Bronchial smooth muscle cell (primary cell): ENCODE measurements at places on chromosomes 2 and 18. TPM values are rescaled to one million over a fixed set of nuclear protein-coding genes. Genes with fewer than 3 reads are reported as not detected.

The NYAP2 gene
- total RNA-seq, result not detected in 2 replicates

The ASPRV1 gene
- total RNA-seq, result 0.32 and 0.43 TPM in 2 replicates

The ANKRD30B gene
- under 0.01 TPM in 1 of 2 replicates, not detected in the other for total RNA-seq

The ANTXR1 gene
- total RNA-seq, result 29.9 and 31.8 TPM in 2 replicates

The RAPGEF4 gene
- total RNA-seq, result 0.79 and 1.9 TPM in 2 replicates

The MOCOS gene
- 2.2 and 4.3 TPM in 2 replicates for total RNA-seq

The DPP4 gene
- total RNA-seq, result 41.4 and 48.4 TPM in 2 replicates

The VIT gene
- total RNA-seq, result 1.3 and 10.0 TPM in 2 replicates

The FSHR gene
- under 0.01 TPM in 1 of 2 replicates, not detected in the other for total RNA-seq

The HTR2B gene
- total RNA-seq, result 11.7 and 13.4 TPM in 2 replicates

The GPR17 gene
- not detected in 2 replicates for total RNA-seq

The KIF5C gene
- 0.16 and 0.26 TPM in 2 replicates for total RNA-seq

The G6PC2 gene
- not detected in 2 replicates for total RNA-seq

The RASGRP3 gene
- 0.60 and 0.63 TPM in 2 replicates for total RNA-seq

The LCLAT1 gene
- 7.7 and 8.1 TPM in 2 replicates for total RNA-seq

The PECR gene
- total RNA-seq, result 15.4 and 15.8 TPM in 2 replicates

The ZEB2 gene
- total RNA-seq, result 38.0 and 84.7 TPM in 2 replicates

The LYPD1 gene
- 0.26 and 1.7 TPM in 2 replicates for total RNA-seq

The UGT1A8 gene
- total RNA-seq, result not detected in 2 replicates

The FLACC1 gene
- total RNA-seq, result 0.43 and 1.3 TPM in 2 replicates

The MTX2 gene
- total RNA-seq, result 16.6 and 16.9 TPM in 2 replicates

The PSMA8 gene
- total RNA-seq, result not detected in 2 replicates

The MYO5B gene
- total RNA-seq, result under 0.01 and 0.17 TPM in 2 replicates

The CCDC102B gene
- total RNA-seq, result 5.3 and 15.0 TPM in 2 replicates

The UGP2 gene
- 36.1 and 78.3 TPM in 2 replicates for total RNA-seq

The AMER3 gene
- under 0.01 TPM in 1 of 2 replicates, not detected in the other for total RNA-seq

The CLASP1 gene
- total RNA-seq, result 23.3 and 24.8 TPM in 2 replicates

The TFCP2L1 gene
- not detected in 2 replicates for total RNA-seq

The PTPN4 gene
- 16.4 and 21.6 TPM in 2 replicates for total RNA-seq

The FAM237A gene
- total RNA-seq, result not detected in 2 replicates

The WNT6 gene
- total RNA-seq, result not detected in 2 replicates

The POTEC gene
- total RNA-seq, result not detected in 2 replicates

The DCDC2C gene
- total RNA-seq, result not detected in 2 replicates

The PLEK gene
- not detected in 2 replicates for total RNA-seq

The PDK1 gene
- total RNA-seq, result 7.8 and 9.0 TPM in 2 replicates

The MATN3 gene
- total RNA-seq, result 0.77 and 1.6 TPM in 2 replicates

The RGPD5 gene
- total RNA-seq, result 12.5 and 18.8 TPM in 2 replicates

The UNC80 gene
- total RNA-seq, result not detected in 2 replicates

The TCF7L1 gene
- total RNA-seq, result 1.5 and 2.4 TPM in 2 replicates

The NEU2 gene
- not detected in 2 replicates for total RNA-seq

The CHRNG gene
- total RNA-seq, result not detected in 2 replicates

The YES1 gene
- total RNA-seq, result 36.7 and 74.1 TPM in 2 replicates

The GRP gene
- total RNA-seq, result not detected in 2 replicates

The FAM228A gene
- 0.09 and 0.47 TPM in 2 replicates for total RNA-seq

The OTOF gene
- under 0.01 TPM in 1 of 2 replicates, not detected in the other for total RNA-seq

The ZNF385B gene
- total RNA-seq, result under 0.01 TPM in 1 of 2 replicates, not detected in the other

The POTEI gene
- under 0.01 TPM in 1 of 2 replicates, not detected in the other for total RNA-seq

The CNGA3 gene
- 0.16 TPM in 1 of 2 replicates, not detected in the other for total RNA-seq

The PELI1 gene
- 4.2 and 6.0 TPM in 2 replicates for total RNA-seq

The DSG1 gene
- total RNA-seq, result not detected in 2 replicates

The CKAP2L gene
- total RNA-seq, result 0.17 and 1.3 TPM in 2 replicates

The RGPD3 gene
- total RNA-seq, result under 0.01 TPM in 2 replicates

The IL36A gene
- total RNA-seq, result not detected in 2 replicates

The TUBA4A gene
- 9.4 and 17.8 TPM in 2 replicates for total RNA-seq
